ENCODE measurements at places on chromosomes 5 and 9. TPM values are rescaled to one million over a fixed set of nuclear protein-coding genes. Genes with fewer than 3 reads are reported as not detected.

GRCh38 chr5:74441616-74442015, 198.9 kb downstream of the ENC1 start:
- DNase-seq: no peak

- DNase-seq: peak; percentile 48
Measured at GRCh38 chr9:124551472-124552272, 44.5 kb upstream of the NR5A1 start.

DNA sequence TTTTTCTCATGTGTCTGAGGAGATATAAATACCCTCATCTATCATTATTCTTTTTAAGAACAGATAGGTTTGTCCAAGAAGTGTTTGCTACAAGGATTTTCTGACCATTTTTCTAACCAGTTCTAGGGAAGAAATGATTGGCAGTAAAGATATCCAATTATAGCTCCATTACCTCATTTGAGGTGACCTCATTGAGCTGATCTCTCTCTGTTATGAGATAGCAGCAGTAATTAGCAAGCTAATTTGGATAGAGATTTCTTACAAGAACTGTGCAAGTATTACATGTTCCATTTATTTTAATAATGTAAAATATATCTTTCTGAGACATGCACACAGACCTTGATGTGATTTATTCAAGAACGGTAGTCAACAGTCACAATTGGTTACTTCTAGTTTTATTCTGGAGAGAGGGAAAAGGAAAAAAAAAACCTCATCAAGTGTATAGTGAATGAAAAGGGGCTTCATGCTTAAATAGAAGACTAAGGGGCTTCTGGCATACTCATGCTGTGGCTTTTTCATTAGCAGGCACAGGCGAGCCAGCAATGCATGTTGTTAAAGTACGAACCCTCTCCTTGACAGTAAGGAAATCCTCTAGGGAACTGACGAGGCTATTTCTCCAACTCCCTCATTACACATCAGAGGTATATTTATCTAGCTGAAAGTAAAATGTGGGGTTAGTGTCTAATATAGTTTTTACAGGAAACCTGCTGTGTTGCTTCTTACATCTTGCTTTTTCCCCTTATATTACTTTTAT, 127.3 kb downstream of the NUDT12 start:
- DNase-seq: no peak

SLCO6A1 gene
- not detected for total RNA-seq

FBLL1 gene
- total RNA-seq: not detected

- no peak for DNase-seq
Measured at GRCh38 chr5:181059297-181060230, 19.5 kb downstream of the BTNL9 start.

DNA sequence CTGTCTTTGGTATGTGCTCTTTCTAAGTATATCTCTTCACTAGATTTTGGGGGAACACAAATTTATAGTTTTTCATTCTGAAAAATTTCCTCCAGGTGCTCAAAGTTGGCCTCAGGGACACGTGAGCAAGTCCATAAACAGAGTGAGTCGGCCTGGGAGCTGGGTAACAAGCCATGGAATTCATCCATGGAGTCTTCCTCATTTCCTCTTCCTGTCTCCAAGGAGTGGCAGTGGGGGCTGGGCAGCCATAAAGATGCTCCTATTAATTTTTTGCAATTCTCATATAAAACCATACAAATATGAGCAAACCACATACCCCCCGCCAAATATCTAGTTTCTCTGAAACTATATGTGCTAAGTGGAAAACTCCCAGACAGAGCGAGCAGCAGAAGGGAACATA, 136.6 kb upstream of the OTULINL start:
- DNase-seq: no peak

GRCh38 chr5:173673295-173674101, 57.0 kb upstream of the BOD1 start:
- no peak for DNase-seq

ADAMTSL1 gene
- not detected for total RNA-seq

DNA sequence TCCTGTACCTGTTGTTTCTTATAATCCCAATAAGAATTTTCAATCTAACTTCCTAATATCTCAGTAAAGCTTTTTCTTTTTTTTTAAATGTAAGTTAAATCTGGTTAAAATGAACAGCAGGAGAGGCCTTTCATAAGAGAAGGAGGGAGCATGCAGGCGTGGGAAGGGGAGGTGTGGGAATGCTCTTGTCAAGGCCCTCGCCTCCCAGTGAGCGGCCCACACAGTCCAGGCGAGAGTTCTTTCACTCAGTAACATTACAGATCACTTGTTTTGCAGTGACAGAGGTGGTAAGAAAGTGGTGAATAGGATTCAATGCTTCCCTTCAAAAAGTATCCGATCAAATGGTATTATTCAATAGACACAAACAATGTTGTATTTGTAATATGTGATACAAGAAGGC, 125.0 kb downstream of the EPB41L4A start:
- DNase-seq: no peak

GRCh38 chr9:137039611-137040366, 6.2 kb downstream of the NPDC1 start:
- no peak for DNase-seq

- DNase-seq: no peak
Measured at GRCh38 chr5:96703384-96703920, 41.3 kb downstream of the CAST start.

GRCh38 chr5:124644138-124644537, 102.3 kb downstream of the ZNF608 start:
- DNase-seq: no peak

- DNase-seq: no peak
Measured at GRCh38 chr9:116809656-116810055, 122.6 kb downstream of the TRIM32 start.

OR13C5 gene
- total RNA-seq: not detected

GRCh38 chr5:115465431-115465830, 79.1 kb downstream of the FEM1C start:
- no peak for DNase-seq

DNA sequence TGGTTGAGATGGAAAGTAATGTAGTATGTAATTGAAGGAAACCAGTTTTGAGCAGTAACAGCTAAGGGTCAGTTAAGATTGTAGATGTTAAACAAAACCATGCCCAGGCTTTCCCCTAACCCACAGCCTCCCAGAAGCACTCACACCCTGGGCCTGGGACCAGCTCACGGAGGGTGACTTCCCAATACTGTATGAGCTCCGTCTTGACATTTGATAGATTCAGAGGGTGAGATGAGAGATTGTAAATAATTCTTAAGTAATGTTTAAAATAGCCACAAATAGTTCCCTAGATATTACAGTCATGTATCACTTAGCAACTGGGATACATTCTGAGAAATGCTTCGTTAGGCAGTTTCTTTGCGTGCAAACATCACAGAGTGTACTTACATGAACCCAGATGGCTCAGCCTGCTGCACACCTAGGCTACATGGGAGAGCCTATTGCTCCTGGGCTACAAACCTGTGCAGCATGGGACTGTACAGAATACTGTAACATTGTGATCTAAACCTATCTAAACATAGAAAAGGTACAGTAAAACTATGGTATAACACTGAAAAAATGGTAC, 140.7 kb downstream of the FANCC start:
- no peak for DNase-seq

- DNase-seq: no peak
Measured at GRCh38 chr9:6667633-6668280, 22.2 kb upstream of the GLDC start.

PLGRKT gene
- 35.7 TPM for total RNA-seq

DNA sequence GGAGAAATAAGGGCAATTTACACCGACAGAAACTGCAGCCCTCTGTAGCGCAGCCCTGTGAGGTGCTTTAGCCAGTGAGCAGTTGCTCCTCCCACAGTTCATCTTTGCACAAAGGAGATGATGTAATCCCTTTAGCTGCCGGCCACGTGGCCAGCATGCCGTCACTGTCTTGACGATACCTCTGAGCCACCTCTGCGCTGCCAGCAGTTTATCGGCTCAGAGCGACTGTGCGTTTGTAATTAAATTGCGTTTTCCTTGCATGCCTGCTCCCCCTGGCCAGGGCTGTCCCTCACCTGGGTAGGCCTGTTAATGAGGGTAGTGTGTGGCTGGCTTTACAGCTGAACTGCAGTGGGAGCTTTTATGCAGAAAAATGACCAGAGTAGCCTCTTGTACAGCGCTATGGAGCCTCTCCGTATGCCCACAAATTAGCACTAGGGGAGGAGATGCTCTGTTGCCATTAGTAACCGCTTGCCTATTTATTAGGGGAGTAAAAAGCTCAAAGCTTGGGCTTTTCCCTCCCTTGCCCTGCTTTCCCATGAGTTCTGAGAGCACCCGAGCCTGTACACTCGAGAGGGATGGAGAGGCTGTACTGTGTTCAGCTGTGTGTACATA, 107.0 kb downstream of the TRIO start:
- no peak for DNase-seq

- DNase-seq: no peak
Measured at GRCh38 chr5:163877865-163878264, 372.4 kb downstream of the MAT2B start.

- DNase-seq: no peak
Measured at GRCh38 chr5:111299067-111299481, 74.9 kb downstream of the CAMK4 start.

DNA sequence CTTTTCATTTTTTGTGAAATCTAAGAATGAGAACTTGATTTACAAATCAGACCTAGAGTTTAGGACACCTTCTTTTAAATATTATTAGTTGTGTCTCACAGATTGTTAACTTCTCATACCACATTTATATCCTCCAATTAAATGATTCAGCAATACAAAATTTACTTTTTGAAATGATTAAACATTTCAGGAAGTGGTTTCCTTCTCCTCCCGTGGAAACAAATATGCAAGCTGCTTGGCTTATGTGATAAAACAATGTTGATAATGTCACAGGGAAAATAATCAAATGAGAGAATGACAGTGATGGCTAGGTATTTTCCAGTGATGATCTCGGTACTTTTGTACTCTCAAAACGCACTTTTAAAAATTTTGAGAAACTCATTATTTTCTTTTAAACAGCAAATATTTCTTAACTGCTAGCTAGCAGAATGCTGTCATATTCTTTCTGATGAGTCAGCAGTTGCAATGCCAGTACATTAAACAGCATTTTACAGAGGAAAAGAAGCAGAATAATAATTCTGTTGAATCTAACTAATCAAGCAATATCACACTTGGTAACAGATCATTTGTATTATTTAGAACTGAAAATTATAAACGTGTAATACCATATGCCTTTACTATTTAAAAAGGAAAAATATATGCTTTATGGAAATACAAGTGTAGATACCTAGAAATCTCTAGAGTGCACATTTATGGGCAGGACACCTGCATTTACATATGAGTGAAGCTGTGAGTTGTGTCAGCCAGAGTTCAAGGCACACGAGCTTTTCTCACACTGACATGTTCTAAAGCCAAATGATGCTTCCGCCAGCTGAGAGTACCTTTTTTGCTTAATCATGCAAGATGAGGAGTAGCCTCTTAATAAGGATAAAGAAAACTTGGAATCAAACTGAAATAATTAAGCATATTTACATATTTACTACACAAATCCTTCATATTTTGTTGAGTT, 53.6 kb upstream of the CDH18 start:
- no peak for DNase-seq

GRCh38 chr9:76687861-76688391, 76.3 kb upstream of the PCA3 start:
- no peak for DNase-seq

DNA sequence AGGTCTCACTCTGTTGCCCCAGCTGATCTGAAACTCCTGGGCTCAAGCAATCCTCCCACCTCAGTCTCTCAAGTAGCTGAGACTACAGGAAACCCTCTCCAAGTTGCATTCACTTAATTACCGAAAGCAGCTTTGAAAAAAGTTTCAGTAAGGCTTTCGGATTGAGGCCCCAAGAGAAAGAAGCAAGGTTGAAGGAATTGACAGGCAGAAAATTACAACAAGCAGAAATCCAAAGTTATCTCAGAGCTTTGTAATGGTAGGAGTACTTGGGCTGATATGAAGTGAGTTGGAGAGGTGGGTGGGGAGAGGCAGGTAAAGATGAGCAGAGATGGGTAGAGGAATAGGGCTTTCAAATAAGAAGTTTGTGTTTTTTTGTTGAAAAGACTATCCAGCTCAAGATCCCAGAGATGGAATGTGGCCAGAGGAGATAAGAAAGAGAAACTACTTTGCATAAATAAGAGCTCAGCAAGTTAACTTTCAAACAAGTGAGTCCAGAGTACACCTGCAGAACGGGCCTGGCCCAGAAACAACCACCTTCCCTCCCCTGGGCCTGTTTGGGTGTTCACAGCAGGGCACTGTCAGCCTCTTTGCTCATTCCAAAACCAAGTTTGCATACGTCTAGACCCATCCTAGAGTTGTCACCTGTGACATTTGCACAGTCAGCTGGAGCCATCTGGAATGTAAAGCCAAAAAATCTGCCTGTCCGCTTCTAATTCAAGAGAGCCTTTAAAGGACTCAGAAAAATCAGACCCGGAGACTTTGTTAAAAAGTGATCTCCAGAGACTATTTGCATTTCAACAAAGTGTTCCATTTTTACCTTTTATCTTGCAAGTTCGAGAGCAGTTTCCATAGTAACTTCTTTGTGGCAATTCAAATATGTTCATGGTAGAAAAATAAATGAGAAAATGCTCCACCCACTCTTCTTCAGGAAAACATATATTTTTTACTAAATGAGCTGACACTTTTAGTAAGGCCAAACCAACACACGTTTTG, 2.2 kb upstream of the CLINT1 start:
- DNase-seq: no peak

All from activated CD4-positive, alpha-beta T cell treated with anti-CD3 and anti-CD28 coated beads, Interleukin-2, amount 10 ng/mL, durations not matched to agents 7 days and 5 days (primary cell).